ENCODE measurements at places on chromosomes 7 and 10.

- DNase-seq = peak; percentile 9
These were observed 52.2 kb downstream of the IFIT5 start for GRCh38 chr10:89466599-89467035.

- no peak for DNase-seq
These were observed 372.7 kb upstream of the CDC14C start for GRCh38 chr7:48551652-48552051.

DNA sequence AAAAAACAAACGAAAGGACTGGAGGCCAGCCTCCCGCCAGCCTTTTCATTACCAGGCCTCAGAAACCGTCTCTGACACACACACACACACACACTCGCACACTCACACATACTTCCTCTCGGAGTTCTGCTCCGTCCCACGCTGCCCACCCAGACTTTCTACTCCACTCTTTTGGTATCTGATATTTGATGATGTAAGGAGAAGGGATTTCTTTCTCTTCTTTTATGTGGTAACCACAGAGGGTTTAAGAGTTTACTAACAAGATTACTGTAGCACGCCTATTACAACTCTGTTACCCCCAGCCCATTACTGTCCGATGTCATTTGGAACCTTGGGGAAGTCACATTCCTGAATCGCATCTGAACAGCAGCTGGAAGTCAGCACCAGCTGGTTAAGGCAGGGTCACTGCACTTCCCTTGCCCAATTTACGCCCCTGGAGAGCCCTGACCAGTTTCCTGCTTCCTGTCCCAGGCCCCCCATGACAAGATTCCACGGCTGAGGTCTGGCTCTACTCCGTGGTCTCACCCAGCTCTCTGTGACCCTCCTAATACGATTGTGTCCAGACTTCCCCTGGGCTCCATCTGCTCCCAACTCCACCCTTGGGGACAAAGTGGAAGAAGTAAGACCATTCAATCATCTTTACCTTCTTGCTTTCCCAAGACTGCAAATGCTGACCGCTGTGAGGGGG lies 1.1 kb downstream of the DENND2A start:
- DNase-seq = no peak

DNA sequence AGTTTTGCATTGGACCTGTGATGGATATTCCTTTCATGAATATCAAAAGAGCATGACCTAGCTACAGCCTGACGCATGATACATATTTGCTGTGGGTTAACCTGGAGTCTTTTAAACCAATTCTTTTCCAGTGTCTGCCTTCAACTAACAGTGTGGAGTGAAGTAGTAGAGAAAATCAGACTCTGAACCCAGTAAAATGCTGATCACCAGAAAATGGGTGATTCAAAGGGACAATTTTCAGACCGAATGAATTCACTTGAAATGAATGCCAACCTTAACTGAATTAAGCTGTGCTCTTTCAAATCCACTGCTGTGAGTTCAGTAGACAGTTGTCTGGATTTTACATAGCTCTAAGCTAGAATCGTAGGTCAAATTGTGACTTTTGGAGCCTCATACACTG lies 123.0 kb downstream of the CDK14 start:
- DNase-seq = no peak

DNA sequence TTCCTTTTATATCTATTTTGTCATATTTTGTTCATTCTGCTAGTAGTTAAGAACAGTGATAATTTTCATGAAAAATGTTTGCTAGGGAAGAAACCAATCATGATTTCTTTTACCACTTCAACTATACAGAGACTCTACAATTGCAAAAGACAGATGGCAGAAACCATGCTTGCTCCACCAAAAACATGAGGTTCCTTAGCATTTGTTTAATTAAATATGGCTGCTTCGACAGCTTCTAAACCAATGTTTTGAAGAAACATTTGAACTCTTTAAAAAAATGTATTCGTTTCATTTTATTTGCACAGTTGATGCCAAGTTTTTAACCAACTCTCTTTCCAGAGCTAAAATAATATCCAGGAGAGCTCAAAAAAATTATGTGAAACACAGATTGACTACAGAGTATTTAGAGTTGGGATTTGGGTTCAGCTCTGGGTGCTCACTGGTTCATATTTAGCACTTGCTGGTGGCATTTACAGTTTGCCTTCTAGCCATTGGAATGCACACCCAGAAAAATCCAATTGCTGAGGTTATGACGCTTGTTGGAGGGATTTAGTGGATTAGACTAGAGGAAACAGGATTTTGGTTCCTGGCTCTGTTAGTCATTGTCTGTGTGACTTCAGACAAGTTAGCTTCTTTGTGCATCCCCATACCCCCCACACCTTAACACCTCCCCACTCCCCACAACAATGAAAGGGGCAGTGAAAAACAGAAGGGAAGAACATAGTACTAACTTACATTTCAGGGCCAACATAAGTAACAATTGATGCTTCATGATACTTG lies 35.8 kb upstream of the SDHAF3 start:
- DNase-seq = no peak

DNA sequence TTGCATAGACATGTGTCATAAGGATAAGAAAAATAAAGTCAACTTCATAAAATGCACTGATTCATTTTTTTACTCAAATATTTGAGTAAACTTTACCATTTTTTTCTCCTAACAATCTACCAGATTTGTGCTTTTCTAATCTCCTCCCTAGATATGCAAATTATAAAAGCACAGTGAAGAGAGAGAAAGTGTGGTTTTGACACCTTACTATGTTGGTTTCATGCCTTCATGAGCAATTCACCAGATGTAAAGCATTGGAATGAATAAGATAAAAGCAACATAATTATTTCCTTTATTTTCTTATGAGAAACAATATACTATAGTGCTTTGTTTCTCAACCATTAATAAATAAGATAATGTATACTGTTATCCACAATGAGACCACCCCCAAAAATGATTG lies 432.5 kb upstream of the PCDH15 start:
- no peak for DNase-seq

GRCh38 chr7:50166997-50167965 lies 74.2 kb upstream of the ZPBP start:
- DNase-seq = no peak

DNA sequence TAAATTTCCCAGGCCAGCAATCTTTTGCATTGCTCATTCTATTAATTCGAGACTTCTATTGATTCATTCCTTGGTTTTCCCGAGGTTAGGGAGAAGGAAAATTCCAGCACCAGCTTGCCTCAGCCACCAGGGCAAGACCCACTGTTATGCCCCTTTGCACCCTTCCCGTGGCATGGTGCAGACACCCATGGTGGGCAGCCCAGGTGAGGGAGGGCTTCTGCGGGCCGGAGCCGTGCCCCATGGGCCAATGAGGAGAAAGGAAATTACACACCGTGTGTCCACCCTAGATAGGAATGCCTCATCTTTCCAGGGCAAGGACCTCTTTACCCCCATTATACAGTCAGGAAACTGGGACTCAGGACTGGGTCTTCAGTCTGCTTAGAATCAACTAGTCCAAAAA lies 4.5 kb upstream of the GRID1 start:
- no peak for DNase-seq

GRCh38 chr10:104925232-104925851 lies 284.3 kb downstream of the SORCS3 start:
- DNase-seq = peak; percentile 47

Data from NCI-H774 (cell line).